Thoracic aorta (tissue), 2 donors: ENCODE measurements at places on chromosomes 1 and 21.
A peak's percentile ranks its signal among the peaks of the same experiment; 100 is the strongest.

GRCh38 chr21:33496345-33496744 lies 4.8 kb upstream of the DNAJC28 start:
- DNase-seq, result no peak

GRCh38 chr1:150001415-150001814 lies 9.1 kb downstream of the OTUD7B start:
- no peak for DNase-seq

DNA sequence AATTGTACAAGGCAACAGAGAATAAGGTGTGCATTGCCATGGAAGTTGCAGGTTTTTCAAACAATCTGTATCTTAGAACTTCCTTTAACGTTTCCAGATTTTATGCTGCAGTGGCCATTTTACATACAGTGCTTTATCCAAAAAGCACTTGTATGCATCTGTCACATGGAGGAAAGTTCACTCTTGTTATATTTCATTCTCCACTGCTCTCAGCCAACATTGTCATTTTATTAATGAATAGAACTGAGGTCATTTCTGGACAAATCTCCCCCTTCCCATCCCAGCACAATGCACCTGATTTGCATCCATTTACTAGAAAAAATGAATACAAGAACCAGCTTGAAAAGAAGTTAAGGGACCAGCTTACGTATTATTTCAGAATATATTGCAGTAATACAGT lies 342.0 kb downstream of the USP25 start:
- no peak for DNase-seq

DNA sequence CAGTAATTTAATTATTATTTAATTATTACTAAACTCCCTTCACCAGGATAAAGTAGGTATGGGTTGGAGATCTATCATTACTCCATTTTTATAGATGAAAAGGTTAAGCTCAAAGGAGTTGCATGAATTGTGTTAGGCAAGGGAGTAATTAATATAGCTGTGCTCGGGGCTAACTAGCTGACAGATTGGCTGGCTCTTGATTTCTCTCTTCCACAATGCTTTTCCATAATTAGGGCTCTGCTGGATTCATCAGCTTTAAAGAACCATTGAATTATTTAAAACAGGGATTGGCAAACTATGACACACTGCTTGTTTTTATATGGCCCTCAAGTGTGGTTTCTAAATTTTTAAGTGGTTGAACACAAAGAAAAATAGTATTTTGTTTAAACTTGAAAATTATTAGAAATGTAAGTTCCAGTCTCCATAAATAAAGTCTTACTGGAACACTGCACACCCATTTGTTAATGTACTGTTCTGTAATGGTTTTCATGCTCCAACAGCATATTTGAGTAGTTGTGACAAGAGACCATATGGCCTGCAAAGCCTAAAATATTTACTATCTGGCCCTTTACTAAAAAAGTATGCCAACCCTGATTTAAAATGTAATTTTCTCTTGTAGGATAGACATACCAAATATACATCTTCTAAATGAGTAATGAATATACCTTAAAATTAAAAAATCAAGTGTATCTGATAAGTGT lies 76.4 kb downstream of the GDAP2 start:
- no peak for DNase-seq

DNA sequence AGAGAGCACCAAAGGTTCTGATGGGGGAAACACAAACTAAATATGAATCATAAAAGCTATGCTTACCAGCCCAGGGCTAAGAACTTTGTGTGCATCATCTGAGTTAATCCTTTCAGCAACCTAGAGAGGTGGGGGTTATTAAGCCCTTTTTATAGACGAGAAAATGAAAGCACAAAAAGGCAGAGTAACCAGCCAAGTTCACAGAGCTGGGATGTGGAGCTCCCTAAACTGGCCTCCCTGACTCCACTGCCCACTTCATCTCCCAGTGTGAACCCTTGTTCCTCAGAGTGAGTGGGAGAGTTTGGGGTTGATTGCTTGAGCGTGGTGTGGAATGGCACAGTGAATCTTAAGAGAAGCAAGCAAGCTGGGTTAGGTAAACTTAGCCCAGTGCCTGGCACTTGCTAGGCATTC lies 10.8 kb upstream of the BCAR3 start:
- DNase-seq, result no peak

GRCh38 chr1:116470671-116471070 lies 97.6 kb downstream of the ATP1A1 start:
- DNase-seq, result no peak

- no peak for DNase-seq
Observed at GRCh38 chr1:39216771-39217170, 12.3 kb downstream of the MACF1 start.

DNA sequence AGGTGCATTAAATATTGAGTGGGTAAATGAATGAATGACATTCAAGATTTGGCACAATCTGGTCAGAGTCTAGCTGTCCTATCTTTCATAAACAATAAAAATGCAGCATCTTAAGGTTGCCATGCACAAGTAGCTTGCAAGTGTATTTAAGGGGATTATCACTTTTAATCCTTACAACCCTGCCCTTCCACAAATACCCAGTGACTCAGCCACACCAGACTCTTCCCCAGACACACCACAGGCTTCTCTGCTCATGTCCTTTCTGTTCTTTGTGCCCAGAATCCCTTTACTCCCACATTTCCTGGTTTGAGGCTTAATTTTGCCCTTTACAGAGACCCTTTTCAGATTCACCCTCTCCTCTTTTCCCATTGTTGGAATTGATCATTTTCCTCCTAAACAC lies 59.8 kb downstream of the KIRREL1 start:
- DNase-seq, result no peak

DNA sequence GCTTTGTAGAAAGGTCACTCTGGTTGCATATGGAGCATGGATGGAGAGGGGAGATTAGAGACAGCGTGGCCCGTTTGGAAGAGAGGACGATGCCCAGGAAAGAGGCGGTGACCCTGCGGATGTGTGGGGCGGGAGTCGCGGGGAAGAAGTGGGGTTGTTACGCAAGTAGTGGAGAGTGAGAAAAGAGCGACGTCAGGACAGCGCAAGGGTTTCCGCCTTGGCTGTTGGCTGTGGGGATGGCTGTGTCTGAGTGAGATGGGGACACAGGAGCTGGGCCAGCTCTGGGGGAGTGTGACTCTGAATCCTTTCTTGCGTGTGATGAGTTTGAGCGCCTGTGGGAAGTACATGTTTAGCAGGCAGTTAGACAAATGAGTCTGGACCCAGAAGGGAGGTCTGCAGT lies 3.8 kb downstream of the B4GALT2 start:
- DNase-seq, result no peak

- DNase-seq, result peak; percentile 28
Observed at GRCh38 chr1:111920221-111921024, 69.0 kb downstream of the KCND3 start.
